Calu3 (cell line): ENCODE measurements at places on chromosomes 16 and 17. TPM values are rescaled to one million over a fixed set of nuclear protein-coding genes. Genes with fewer than 3 reads are reported as not detected.

Gene MAF
- total RNA-seq: 0.64 and 0.97 TPM in 2 replicates

Gene NBR1
- total RNA-seq: 89.0 and 101 TPM in 2 replicates

Gene PTX4
- total RNA-seq: not detected in 2 replicates

Gene CLEC18B
- total RNA-seq: 1.3 and 3.6 TPM in 2 replicates

Gene NPIPA2
- not detected in 2 replicates for total RNA-seq

Gene RGS11
- total RNA-seq: 0.85 and 1.7 TPM in 2 replicates

DNA sequence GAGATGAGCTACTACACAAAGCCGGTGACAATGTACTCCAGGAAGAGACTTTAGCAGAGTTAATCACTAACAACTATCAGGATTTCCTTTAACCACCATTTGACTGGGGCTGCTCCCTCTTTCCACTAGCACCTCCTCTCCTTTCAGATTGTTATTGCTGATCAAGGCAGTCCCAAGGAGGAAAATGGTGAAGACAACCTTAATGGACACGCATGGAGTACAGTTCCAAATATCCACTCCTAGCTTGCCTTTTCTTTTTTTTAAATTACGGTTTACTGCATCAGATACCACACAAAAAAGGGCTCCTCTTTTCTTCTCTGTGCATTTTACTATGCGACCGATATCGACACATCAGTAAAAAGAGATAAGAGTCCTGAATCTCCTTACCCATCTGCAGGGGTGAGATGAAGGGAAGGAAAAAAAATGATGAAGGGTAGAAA lies 30.9 kb downstream of the FAM222B start:
- peaks cover 59% of the 10 kb centered on the region for H3K36me3 ChIP-seq
- DNase-seq: peak; percentile 46
- H3K4me3 ChIP-seq: peak overlapping the region; percentile 85
- H3K27ac ChIP-seq: peak overlapping the region; percentile 85

DNA sequence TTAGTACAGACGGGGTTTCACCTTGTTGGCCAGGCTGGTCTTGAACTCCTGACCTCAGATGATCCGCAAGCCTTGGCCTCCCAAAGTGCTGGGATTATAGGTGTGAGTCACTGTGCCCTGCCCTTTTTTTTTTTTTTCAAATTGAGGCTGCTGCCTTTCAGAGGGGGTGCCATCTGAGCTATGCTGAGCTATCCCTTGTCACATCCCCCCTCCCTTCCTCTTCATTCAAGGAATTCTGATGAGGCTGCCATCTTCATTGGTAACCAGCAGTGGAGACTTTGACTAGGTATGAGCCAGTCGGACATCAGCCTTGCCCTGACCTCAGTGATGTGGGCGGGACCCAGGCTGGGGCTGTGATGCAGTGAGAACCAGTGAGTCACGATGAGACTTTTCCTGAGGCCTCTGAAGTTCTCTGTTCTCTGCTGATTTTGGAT lies 24.4 kb upstream of the GPT2 start:
- H3K27ac ChIP-seq: peak overlapping the region; percentile 67
- H3K27me3 ChIP-seq: no peaks in the 10 kb centered on the region
- H3K4me3 ChIP-seq: no peak overlapping the region
- peaks cover 21% of the 10 kb centered on the region for H3K36me3 ChIP-seq
- peaks cover 57% of the 10 kb centered on the region for H3K4me1 ChIP-seq
- peak; percentile 84 for DNase-seq

GRCh38 chr17:43418441-43419374 lies 19.9 kb downstream of the ARL4D start:
- peaks cover 13% of the 10 kb centered on the region for H3K4me1 ChIP-seq
- no peak overlapping the region for H3K4me3 ChIP-seq
- H3K27ac ChIP-seq: no peak overlapping the region
- H3K36me3 ChIP-seq: no peaks in the 10 kb centered on the region
- peak; percentile 47 for DNase-seq

DNA sequence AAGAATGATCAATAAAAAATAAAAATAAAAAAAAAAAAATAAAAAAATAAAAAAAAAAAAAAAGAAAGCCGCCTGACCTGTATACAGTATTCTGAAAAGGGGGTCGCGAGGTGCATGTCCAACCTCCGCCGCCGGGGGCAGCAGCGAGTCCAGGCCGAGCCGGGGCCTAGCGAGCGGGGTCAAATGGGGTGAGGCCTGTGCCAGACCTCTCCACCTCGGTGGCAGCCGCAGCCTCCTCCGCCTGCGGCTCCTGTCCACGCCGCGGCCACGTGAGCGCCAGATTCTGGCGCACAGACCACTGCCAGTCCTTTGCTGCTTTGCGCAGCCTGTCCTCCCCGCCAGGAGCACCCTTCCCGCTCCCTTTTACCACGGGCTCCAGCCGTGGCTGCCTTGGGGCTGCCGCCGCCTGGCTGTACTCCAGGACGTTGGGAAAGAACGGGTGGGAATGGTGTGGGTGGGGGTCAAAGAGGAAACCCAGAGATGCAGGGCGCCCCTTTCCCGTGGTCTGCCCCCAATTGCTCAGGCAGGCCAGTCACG lies 2.4 kb upstream of the BCKDK start:
- no peaks in the 10 kb centered on the region for H3K27me3 ChIP-seq
- no peak overlapping the region for H3K27ac ChIP-seq
- DNase-seq: peak; percentile 89
- H3K36me3 ChIP-seq: peaks cover 30% of the 10 kb centered on the region

DNA sequence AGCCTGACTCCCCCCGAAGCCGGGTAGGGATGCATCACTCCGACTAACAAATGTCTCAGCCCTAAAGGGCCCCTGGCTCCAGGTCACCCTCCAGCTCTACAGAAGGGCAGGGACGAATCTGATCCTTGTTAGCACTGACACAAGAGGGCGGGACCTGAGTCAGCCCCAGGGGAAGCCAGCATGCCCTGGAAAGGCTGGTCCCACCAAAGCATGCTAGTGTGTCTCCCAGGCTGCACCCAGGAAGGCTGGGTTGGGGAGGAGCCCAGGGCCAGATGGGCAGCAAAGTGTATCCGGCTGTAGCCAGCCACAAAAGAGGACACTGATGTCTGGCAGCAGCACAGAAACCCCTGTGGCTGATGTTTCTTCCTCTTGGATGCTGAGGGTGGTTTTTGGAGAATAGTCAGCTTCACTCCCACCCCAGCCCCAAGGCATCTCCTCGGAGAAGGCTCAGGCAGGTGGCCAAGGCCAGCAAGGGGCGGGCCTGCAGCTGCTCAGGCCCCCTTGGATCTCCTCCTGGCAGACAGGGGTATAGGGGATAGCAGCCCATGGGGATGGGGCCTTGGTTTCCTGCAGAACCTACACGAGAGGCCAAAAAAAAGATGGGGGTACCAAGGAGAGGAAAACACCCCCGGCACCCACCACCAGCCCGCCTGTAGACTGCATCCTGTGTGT lies 11.0 kb downstream of the NATD1 start:
- no peaks in the 10 kb centered on the region for H3K4me1 ChIP-seq
- peaks cover 12% of the 10 kb centered on the region for H3K27me3 ChIP-seq
- no peaks in the 10 kb centered on the region for H3K36me3 ChIP-seq
- no peak overlapping the region for H3K4me3 ChIP-seq
- no peak overlapping the region for H3K27ac ChIP-seq

GRCh38 chr17:3536716-3537115 lies 20.9 kb downstream of the TRPV3 start:
- H3K27me3 ChIP-seq: no peaks in the 10 kb centered on the region
- H3K27ac ChIP-seq: no peak overlapping the region
- no peaks in the 10 kb centered on the region for H3K36me3 ChIP-seq
- H3K4me1 ChIP-seq: no peaks in the 10 kb centered on the region

GRCh38 chr16:1412847-1413246 lies 1.7 kb downstream of the UNKL start:
- no peak for DNase-seq
- H3K27me3 ChIP-seq: no peaks in the 10 kb centered on the region
- H3K4me1 ChIP-seq: peaks cover 8% of the 10 kb centered on the region
- peaks cover 42% of the 10 kb centered on the region for H3K36me3 ChIP-seq
- no peak overlapping the region for H3K4me3 ChIP-seq

DNA sequence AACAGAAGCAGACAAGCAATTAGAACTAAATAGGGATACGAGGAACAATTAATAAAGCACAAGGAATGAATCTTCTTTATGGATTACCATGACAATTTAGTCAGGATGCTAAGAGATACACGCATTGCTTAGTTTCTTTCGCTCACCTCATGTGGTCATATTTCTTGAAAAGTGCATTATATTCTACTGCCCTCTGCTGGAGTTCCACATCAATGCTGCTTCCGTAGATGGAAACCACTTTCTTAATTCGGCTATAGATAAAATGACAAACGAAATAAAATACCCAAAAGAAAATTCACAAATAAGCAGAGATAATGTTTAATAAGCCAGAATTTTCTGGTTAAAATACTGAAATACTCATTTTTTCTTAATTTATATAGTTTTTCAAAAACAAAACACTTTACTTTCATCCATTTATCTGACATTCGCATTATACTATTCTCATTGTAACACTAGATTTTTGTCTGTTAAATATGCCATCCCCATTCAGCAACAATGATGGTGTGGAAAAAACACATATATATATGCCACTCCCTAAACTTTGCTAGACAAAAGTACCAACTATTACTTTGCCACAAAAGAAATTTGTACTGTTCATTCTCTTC lies 22.0 kb upstream of the PHLPP2 start:
- DNase-seq: peak; percentile 15
- H3K27me3 ChIP-seq: no peaks in the 10 kb centered on the region

DNA sequence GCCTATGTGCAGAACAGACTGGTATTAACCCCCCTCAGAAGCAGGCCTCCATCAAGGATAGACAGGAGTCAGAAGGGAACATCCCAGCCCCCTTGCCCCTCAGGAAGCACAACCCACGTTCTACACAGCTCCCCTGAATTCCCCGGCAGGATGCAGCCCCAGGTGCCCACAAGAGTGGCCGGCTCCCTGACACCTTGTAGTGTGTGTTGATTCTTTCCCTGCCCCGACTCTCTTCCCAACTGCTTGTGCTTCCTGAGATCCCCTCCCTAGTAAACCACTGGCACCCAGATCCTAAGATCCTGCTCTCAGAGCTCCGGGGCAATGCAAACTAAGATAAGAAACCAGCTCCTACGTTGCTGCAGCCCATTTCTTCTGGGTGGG lies 34.8 kb upstream of the LITAF start:
- DNase-seq: no peak
- H3K4me3 ChIP-seq: no peak overlapping the region
- H3K36me3 ChIP-seq: peaks cover 8% of the 10 kb centered on the region
- H3K27ac ChIP-seq: no peak overlapping the region

GRCh38 chr17:3636908-3637373 lies 381 bp downstream of the CTNS start:
- H3K27me3 ChIP-seq: no peaks in the 10 kb centered on the region
- H3K4me3 ChIP-seq: peak overlapping the region; percentile 89
- no peaks in the 10 kb centered on the region for H3K4me1 ChIP-seq

DNA sequence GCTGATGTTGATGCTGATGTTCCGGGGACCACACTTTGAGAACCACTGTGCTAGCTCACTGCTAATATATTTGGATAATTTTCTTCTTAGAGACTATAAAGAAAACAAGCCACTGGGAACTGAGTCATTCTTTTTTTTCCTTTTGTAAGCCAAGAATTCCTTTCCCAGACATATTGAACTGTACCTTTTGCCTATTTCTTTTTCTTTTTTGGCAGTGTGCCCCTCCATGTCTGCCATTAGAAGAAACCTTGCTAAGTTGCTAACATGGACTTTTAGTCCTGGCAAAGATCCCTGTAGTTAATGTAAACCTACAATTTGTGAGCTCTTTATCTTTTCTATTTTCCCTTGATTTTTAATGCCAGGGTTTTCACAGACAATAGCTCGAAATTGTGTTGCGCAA lies 17.3 kb upstream of the ERCC4 start:
- H3K4me1 ChIP-seq: no peaks in the 10 kb centered on the region
- no peak overlapping the region for H3K4me3 ChIP-seq

DNA sequence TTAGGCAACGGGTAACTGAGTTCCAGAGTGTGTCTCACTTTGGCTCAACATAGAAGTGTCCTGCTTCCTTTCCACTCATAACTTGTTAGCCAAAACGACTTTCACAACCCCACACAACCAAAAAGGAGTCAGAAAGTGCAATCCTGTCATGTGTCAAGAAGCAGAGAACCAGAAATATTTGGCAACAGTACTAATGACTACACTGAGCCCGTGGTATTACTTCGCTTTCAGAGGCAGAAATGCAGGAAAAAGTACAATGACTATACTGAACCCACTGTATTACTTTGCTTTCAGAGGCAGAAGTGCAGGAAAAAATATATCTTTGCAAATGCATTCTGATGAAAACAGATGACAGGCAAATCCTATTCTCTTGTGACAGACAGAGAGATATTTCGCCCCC lies 484.6 kb downstream of the KIF2B start:
- H3K27me3 ChIP-seq: no peaks in the 10 kb centered on the region
- DNase-seq: no peak
- no peaks in the 10 kb centered on the region for H3K4me1 ChIP-seq
- H3K36me3 ChIP-seq: no peaks in the 10 kb centered on the region
- no peak overlapping the region for H3K4me3 ChIP-seq

- no peak overlapping the region for H3K27ac ChIP-seq
- DNase-seq: no peak
- no peaks in the 10 kb centered on the region for H3K4me1 ChIP-seq
- no peaks in the 10 kb centered on the region for H3K36me3 ChIP-seq
These were observed 211.0 kb upstream of the TOX3 start for GRCh38 chr16:52757746-52758472.

DNA sequence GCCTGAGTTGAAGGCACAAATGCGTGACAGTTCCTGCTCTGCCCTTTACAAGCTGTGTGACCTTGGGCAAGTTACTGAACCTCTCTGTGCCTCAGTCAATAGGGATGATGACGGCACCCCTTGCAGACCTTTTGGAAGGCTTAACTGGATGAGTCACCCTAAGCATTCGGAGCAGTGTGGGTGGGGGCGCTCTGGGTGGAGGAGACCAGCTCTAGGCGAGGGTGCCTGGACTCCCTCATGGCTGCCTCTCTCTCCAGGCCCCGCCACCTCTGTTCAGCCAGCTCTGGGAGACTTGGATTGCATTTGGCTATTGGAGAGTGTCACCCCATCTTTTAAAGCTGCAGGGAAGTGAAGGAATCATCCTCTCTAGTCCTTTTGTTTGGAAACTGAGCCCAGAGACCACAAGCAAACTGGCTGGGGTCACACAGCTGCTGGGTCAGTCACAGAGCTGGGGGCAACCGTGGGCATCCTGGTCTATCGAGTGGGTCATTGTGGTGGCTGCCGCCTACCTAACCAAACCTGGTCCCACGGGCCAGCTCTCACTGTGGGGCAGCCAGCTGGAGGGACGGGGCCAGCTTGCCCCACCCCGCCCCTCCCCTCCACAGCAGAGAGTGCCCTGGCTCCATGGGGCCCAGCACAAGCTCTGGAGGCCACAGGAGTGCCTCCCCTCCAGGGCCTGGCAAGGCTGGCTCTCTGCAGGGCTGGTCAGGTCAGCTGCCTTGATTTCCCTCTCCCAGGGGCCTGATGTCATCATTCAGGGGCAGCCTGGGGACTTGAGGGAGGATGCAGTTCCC lies 20.2 kb upstream of the GSE1 start:
- no peak for DNase-seq
- H3K27me3 ChIP-seq: peaks cover 39% of the 10 kb centered on the region
- H3K4me3 ChIP-seq: no peak overlapping the region
- H3K4me1 ChIP-seq: no peaks in the 10 kb centered on the region
- H3K27ac ChIP-seq: no peak overlapping the region

DNA sequence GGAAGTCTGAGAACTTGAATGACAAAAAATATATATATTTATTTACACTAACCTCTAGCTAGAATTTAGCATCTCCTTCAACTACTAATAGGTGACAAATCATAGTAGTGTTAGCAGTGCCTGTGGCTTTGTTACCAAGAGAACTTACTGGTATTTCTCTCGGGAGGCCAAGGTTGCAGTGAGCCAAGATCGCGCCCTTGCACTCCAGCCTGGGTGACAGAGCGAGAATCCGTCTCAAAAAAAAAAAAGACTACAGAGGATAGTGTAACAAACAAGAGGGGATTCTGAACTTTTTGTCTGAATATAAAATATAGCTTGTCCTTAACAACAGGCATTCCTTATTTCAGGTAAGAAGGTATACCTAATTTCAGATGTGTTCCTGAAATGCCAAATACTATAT lies 1.3 kb upstream of the SUZ12 start:
- no peaks in the 10 kb centered on the region for H3K4me1 ChIP-seq
- H3K36me3 ChIP-seq: peaks cover 33% of the 10 kb centered on the region
- no peaks in the 10 kb centered on the region for H3K27me3 ChIP-seq
- no peak overlapping the region for H3K27ac ChIP-seq
